ENCODE measurements at places on chromosomes 3 and 15.

- DNase-seq, result no peak
Measured at GRCh38 chr3:49928481-49929017, 1.1 kb downstream of the MON1A start.

DNA sequence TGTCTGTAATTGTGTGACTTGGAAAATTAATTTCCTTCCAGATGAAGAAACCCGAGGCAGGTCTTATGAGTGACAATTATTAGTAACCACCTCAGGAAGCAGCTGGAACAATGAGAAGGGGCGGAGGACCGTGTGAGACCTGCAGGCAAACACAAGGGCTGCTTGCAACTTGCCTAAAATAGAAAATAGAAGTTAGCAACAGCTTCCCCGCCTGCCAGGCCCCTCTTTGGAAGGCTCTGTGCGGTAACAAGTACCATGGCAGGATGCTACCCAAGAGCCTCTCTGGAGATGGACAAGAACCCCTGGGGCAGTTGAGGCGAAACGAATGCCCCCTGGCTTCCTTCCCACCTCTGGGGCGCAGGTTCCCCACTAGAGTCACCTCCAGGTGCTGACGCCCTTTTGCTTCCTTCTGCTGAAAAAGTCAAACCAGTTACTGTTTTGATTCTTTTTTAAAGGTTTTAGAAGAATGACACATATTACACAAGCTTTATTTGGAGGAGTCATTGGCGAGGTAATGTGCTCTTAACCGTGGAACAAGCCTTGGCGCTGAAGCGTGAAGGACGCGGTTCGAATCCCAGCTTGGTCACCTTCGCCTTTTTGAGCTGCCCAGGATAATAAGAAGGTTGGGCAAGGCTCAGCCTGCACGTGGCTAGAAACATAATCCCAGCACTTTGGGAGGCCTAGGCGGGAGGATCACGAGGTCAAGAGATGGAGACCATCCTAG is 47.0 kb upstream of the SYNM start:
- DNase-seq, result no peak

- no peak for DNase-seq
Measured at GRCh38 chr3:60095930-60096329, 1046.1 kb upstream of the CFAP20DC start.

DNA sequence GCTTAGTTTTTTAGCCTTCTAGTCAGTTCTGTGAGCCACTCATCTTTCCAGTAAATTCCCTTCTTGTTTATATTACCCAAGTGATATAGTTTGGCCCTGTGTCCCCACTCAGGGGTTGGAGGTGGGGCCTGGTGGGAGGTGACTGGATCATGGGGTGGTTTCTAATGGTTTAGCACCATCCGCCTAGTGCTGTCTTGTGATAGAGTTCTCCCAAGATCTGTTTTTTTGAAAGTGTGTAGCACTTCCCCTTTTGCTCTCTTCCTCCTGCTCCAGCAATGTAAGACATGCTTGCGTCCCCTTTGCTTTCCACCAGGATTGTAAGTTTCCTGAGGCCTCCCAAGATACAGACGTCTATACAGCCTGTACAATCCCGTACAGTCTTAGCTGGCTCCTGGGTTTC is 53.7 kb upstream of the INO80 start:
- no peak for DNase-seq

- no peak for DNase-seq
Measured at GRCh38 chr3:13849018-13849417, 30.9 kb downstream of the WNT7A start.

GRCh38 chr3:174186377-174186989 is 672.7 kb upstream of the NAALADL2 start:
- no peak for DNase-seq

DNA sequence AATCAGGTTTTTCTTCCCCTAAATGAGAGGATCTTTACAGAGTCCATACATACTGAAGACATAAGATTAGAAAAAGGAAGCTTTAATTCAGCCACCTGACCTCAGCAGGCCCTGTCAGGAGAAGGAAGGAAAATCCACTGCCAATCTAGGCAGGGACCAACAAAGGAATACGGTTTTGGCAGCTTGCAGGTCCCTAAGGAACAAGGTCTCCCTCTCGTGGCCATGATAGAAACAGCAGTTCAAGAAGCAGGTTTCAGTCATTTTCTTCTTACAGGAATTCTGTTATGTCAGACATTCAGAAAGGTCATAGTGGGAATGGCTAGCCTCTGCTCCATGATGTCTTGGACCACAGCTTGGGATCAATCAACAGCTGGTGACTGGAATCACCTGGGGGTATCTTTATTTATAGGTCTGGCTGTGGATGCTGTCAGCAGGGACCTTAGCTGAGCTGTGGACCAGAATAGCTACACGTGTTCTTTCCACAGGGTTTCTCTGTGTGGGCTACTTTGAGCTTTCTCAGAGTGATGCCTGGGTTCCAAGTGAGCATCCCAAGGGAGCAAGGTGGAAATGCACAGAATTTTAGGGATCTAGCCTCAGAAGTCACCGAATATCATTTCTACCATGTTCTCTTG is 9.4 kb upstream of the CMSS1 start:
- peak; percentile 78 for DNase-seq

DNA sequence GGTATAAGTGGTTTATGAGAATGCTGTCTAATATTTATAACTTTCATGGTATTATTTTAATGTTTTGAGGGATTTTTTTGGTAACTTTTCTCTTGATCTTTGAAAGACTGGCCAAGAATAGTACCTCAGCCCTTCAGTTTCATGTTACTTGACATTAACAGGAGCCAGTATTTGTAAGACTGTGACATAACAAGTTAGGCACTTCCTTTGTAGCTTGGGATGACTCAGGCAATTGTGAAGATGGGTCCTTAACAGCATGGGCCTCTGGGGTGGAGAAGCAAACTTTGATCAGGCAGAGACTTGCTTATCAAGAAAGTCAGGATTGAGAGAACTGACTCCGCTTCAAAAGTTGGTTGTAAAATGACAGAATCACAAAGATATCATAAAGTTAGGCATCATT is 9.5 kb downstream of the LRRC49 start:
- no peak for DNase-seq

GRCh38 chr3:17820704-17821103 is 78.3 kb upstream of the TBC1D5 start:
- peak; percentile 42 for DNase-seq

DNA sequence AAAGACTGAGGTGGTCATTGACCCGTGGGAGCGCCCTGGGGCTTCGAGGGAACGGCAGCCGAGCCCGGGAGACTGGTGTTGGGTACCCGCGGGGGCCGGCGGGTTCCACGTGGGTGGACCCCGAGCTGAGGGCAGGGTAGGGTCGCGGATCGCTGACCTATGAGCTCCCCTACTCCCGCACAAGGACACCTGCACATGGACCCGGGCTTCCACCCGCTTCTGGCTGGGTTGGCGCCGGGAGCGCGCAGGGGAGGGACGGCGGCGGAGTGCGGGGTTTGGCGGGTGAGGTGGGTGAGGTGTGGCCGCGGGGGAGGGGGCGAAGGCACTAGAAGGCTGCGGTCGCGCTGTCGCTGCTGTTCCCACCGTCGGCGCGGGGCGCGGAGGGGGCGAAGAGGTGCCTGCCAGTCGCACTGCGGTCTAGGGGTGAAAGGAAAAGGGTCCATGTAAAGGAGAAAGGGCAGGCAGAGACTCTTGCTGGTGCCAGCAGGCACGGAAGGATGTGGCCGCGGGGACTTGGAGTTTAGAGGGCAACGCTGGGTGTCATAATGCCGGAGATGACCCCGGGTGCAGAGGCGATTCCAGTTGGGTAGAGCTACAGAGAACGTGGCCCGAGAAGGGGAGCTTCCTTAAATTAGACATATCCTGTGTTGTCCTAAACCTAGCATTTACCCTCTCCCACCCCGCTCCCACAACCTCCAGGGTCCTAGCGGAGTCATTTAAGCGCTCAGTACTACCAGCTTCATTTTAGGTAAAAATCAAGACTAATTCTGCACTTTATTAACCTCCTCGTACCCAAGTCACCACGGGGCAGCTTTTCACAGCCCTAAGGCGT is 245.9 kb upstream of the TOPAZ1 start:
- DNase-seq, result no peak

GRCh38 chr3:195154111-195154791 is 116.7 kb downstream of the XXYLT1 start:
- no peak for DNase-seq

DNA sequence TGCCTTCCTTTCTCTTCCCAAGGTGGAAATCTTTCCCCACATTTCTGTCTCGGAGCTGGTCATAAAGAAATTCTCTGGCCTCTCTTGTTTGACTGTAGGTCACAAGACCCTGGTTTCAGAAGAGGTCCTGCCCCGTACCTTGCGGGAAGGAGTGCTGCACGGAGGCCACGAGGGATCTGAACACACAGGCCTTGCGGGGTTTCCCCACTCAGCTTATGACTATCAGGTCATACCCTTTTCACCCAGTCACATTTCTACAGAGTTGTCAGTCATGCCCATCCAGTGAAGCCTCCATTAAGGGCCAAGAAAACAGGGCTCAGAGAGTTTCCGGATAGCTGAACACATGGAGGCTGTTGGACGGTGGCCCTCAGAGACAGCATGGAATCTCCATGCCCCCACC is 54.7 kb upstream of the ATP13A3 start:
- no peak for DNase-seq

- DNase-seq, result no peak
Measured at GRCh38 chr3:191263365-191263764, 64.3 kb downstream of the OSTN start.

DNA sequence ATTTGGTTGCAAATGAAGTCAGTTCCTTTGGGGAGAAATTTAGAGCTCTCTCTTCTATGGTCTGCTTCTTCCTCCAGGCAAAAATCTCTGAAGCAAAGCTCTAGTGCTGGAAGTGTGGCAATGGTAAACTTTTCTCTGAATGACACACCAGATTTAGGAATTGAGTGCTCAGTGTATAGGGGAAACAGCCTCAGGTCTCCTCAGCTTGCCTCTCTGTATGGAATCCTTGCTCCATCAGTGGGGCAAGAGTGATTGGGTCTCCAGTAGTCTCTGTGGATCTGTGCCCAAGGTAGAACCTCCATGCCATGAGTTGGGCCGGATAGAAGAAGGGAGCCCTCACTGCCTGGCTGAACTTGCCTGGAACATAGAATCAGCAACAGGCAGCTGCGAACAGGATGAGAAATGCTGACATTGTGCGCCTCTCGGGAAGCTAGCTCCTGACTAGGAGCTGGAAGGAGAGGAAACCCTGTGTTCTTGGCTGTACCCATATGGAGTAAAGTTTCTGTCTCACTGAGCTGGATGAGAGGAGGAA is 156.1 kb downstream of the WNT7A start:
- DNase-seq, result no peak

- DNase-seq, result no peak
Measured at GRCh38 chr15:87744815-87745214, 511.7 kb downstream of the NTRK3 start.
